ENCODE measurements at places on chromosomes 5 and 9.

- DNase-seq = no peak
Observed at GRCh38 chr9:106130374-106130773, 436.0 kb downstream of the TMEM38B start.

DNA sequence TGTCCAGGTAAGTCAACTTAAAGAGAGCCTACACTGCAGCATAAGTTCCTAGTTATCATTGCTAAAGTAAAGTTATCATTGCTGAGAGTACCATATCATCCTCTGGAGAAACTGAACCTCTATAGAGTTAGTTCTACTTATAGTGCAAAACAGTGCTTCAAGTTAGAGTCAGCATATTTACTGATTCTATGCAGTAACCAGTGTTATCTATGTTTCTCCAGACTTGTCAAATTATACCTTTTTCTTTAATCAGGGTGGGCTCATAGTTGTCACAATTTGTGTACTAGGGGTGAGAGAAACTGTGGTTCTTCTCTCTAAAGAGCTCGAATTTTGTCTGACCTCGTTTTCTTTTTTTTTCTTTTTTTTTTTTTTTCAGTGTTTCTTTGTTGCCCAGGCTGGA is 79.6 kb downstream of the ANXA2R start:
- DNase-seq = no peak

DNA sequence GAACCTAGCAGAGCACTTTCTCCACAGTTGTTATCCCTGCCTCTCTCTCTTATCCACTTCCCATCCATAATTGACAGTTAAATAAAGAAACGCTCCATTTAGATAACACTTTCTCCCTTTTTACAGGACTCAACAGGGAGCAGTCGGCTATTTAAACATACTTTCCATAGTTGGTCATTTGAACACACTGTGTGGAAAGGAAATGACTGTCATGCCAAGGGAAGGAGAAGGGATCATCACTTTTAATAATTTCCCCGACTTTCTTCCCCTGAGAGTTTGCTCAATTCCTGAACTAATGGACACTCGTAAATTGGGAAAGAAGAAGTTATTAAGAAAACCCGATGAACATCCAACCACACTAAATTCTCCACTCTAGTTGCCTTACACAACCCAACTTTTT is 400.8 kb upstream of the PTGER4 start:
- DNase-seq = no peak

DNA sequence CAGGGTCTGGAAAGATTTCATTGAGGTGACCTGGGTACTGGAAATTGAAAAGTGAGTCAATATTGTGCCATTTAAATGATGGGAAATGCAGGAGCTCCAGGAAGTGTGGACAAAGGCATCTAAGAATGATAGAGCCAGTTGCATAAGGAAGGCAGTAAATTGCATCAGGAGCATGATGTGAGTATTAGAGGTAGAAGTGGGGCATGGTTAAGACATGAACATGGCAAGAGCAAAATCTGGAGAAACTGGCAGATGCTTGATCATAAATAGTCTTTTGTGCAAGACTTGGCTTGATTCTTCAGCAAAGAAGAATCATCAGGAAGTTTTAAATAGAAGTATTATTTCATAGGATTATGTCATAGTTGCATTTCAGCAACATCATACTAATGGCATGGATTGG is 157.4 kb upstream of the PUM3 start:
- no peak for DNase-seq

DNA sequence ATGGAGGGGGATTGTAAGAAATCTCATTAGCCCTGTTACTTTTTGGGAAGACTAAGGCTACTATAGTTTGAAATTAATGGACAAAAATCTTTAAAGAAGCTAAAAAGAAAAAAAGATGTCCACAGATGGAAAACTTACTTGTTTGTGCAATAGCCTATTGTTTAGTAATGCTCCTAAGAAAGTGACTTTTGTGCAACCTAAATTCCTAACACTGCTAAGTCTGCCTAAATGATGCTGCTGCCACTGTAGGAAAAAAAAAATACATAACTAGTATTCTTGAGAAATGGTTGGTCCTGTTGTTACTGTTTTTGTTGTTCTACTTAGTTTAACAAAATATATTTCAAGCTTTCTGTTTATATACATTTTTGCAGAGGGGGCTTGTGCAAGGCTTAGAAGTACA is 108.2 kb upstream of the NR3C1 start:
- no peak for DNase-seq

DNA sequence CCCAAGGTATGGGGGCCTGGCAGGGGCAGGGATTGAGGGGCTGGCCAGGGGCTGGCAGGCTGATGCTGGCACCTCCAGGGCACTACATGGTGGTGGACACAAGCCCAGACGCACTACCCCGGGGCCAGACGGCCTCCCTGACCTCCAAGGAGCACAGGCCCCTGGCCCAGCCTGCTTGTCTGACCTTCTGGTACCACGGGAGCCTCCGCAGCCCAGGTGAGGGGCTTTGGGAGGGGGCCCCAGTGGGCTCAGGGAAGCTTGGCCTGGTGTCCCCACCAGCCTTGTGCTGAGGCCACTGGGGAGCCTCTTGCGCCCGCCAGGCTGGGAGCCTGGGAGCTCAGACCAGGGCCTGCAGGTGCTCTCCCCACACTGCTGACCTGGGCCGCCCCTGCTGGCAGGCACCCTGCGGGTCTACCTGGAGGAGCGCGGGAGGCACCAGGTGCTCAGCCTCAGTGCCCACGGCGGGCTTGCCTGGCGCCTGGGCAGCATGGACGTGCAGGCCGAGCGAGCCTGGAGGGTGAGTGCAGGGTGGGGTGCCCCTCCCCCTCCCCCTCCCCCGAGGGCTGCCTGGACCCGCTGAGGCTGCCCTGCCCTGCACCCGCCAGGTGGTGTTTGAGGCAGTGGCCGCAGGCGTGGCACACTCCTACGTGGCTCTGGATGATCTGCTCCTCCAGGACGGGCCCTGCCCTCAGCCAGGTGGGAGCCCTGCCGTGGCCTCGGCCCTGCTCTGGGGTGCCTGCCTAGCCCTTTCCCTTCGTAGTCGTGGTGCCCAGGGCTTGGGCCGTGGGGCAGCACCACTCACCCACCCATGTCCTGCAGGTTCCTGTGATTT is 5.7 kb downstream of the MAMDC4 start:
- DNase-seq = no peak

Data from NCI-H345 (cell line).